ENCODE measurements at places on chromosomes 16 and 17.

- DNase-seq: no peak
These were observed 35.0 kb upstream of the ASIC2 start for GRCh38 chr17:33328129-33328528.

GRCh38 chr16:88527186-88527936, 42.8 kb upstream of the ZC3H18 start:
- no peak for DNase-seq

- DNase-seq: no peak
These were observed 4.2 kb downstream of the ST3GAL2 start for GRCh38 chr16:70434484-70435260.

DNA sequence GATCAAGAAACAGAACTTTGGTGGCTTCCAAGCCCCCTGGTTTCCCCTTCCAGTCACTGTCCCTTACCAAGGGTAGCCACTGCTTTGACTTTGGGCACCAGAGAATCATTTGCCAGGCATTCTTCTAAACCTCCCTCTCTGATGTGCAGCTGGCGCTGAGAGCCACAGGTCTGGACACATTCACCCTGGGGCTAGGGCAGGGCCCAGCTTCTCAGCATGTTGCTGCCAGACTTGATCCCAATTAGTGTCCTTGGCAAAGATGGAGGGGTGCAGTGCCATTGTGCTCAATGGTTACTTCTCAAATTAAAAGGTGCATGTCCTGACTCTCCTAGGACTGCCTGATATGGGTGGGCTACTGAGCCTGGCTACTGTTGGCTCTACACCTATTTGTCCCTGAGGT, 7.6 kb upstream of the SLC47A2 start:
- no peak for DNase-seq

DNA sequence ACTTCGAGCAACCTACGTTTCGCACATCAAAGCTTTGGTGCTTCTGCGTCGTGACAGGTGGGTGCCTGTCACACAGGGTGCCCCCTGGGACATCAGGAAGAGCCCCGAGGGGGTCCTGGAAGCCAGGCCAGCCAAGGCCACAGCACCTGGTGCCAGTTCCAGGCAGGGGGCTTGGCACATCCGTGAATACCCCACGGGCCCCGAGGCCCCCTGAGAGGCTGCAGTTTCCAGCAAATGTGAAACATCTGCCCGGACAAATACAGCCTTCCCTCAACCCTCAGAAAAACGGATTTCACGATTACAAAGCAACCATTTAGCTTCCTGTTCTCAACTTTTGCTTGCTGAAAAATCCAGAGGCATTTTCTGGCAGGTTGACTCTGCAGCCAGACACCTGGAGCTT, 109.3 kb upstream of the METRNL start:
- no peak for DNase-seq
